IMR-90 (cell line): ENCODE measurements at places on chromosomes 1 and 21. TPM values are rescaled to one million over a fixed set of nuclear protein-coding genes. Genes with fewer than 3 reads are reported as not detected.

Gene C1orf141
- total RNA-seq = not detected in 2 replicates

- DNase-seq = no peak
Measured at GRCh38 chr1:181222972-181223505, 134.5 kb downstream of the IER5 start.

DNA sequence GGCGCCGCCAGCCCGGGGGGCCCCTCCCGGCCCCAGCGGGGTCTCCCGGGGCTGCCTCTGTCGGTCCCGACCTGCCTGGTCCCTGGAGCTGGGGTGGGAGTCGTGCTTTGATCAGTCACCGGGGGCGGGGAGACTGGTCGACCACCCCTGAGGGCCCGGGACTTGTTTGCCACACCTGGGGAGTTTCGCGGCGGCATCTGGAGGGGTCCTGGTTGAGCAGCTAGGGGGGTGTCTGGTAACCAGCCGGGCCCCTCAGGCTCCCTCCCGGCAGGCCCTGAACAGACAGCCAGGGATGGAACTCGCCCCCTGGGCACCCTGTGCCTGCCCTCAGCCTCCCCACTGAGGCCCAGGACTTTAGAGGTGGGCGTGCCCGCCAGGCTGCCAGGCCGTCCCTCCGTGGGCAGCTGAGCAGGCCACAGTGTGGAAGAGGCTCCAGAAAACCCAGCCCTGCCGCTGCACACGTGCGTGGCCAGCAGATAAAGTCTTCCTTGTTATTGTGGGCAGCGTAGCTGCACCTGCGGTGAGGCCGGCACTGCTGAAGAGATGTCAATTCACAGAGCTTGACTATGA lies 13.3 kb upstream of the SAMD11 start:
- no peak for DNase-seq

- DNase-seq = no peak
Measured at GRCh38 chr1:85444381-85444780, 20.6 kb downstream of the DDAH1 start.

DNA sequence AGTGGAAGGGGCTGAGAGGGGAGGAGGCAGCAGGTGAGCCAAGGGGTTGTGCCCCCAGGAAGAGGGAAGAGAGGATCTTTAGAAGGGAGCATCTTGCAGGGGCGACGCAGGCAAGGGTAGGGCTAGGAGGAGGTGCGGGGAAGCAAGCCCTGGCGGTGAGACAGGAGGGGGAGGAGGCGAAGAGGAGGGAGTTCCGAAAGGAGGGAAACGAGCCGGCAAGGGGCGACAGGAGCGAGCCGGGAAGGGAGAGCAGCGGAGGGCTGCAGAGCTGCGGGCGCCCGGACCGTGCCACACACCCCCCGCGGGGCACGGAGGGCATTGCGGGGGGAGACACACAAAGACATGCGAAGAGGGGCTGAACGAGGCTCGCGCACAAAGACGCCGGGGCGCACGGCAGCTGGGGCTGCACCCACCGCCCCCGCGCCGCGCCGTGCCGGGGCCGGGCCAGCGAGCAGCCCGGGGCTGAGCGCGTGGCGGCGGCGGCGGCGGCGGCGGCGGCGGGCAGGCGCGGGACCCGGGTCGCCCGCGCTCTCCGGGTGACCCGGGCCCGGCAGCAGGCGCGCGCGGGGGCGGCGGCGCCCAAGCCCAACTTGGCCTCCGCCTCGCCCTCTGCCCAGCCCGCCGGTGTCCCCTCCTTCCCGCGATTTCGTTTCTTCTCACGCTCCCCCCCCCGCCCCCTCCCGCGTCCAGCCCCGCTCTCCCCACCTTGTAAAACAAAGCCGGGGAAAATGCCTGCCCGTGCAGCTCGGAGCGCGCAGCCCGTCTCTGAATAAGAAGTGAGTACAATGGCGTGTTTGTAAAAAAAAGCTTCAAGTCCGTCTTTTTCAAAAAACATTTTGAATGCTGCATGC lies at the start of gene KCNK2:
TSS of gene KCNK2 (plus strand) at position 206 of the 851 bp plus-strand sequence. CDS start 649 bp downstream, outside the sequence.
- DNase-seq = peak; percentile 52

DNA sequence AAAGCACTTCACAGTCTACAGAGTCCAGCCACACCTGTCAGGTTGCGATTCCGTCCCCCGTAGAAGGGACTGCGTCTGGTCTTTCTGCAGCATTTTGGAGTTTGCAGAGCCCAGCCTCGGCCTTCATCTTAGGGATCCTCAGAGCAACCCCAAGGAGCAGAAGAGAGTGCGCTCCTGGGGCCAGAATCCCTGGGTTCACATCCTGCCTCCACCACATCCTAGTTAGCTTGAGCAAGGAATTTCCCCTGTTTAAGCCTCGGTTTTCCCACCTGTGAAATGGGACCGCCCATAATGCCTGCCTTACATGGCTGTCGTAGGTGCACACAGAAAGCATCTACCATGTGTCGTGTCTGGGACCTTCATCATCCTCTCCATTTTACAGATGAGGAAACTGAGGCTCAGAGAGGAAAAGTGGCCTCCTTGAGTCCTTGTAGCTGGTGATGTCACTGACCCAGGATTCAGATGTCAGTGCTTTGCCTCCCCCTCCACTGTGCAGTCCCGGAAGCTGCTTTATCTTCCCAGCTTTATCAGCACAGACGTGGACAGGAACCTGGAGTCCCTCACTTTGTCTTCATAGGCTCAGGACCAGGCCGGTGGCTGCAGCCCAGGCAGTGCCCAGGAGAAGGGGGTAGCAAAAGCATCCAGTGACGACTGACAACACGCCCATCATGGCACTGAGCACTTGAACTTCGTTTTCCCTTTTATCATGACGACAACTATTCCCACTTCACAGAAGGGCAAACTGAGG lies 438.5 kb downstream of the MATN1 start:
- DNase-seq = no peak

- DNase-seq = no peak
Measured at GRCh38 chr1:119822406-119822805, 11.1 kb upstream of the REG4 start.

DNA sequence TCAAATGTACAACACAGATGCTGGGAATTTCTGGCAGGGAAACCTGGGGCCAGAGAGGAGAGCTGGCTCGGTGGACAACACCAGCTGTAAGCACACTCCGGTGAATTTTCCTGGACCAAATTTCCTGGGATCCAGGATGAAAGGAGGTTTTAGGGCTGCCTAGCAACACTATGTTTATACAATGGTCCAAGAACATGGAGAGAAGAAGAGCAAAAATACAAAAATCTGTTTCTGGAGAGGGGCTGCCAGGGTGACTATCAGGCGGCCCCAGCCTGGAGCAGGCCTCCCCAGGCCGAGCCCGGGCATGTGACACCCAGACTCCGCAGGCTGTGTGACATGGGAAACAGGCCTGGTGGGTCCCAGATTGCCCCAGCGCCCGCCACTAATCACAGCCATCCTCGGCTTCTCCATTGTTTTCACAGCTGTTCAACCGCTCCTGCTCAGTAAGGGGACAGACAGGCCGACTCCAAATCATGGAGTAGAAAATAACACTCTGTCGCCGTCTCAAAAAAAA lies 336.0 kb upstream of the NFIA start:
- no peak for DNase-seq

DNA sequence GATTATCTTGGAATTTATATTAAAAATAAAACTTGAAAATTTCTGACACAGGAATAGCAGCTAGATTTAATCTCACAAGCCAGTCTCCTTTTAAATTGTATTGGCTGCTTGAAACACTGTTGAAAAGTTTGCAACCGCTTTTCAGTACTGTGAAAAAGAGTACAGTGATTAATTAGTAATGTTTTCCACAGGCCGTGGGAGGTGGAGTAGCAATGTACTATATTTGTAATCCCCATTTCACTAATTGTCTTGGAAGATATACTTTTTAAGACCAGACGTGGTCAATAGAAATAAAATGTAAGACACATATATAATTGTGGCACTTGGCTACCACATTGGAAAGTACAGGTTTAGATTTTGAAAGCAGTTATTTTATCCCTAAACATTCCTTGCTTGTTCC lies 40.8 kb upstream of the MYOCOS start:
- no peak for DNase-seq

Gene OR2AK2
- not detected in 2 replicates for total RNA-seq
